ENCODE measurements at places on chromosomes 6 and 20. TPM values are rescaled to one million over a fixed set of nuclear protein-coding genes. Genes with fewer than 3 reads are reported as not detected.

The MBOAT1 gene
- total RNA-seq: 56.6 TPM

DNA sequence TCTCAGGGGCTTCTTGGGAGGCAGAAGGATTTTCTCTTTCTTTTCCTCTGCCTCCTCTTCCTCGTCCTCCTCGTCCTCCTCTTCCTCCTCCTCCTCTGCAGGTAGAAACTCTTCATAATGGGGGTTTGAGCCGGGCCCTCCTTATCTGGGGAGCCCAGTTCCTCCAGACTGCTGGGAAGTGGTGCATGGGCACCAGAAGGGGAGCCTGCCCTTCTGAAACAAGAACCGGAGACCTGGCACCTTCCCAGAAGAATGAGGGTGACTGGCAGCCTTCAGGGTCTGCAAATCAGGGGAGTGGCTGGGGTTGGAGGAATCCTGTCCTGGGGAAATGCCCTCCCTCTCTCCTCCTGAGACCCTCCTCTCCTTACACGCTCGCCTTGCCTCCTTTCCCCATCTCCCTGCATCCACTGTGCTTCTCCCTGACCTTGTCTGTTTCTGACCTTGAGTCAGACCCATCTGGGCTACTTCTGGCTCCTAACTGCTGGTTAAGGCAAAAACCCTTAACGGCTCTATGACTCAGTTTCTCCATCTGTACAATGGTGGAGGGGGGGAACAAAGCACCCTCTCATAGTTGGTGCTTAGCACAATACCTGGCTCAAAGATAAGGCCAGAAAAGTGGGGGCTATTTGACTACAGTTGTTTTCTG lies 1.7 kb downstream of the TULP1 start:
- no peaks in the 10 kb centered on the region for H3K36me3 ChIP-seq
- DNase-seq: no peak
- no peaks in the 10 kb centered on the region for H3K27me3 ChIP-seq
- no peaks in the 10 kb centered on the region for H3K4me1 ChIP-seq

DNA sequence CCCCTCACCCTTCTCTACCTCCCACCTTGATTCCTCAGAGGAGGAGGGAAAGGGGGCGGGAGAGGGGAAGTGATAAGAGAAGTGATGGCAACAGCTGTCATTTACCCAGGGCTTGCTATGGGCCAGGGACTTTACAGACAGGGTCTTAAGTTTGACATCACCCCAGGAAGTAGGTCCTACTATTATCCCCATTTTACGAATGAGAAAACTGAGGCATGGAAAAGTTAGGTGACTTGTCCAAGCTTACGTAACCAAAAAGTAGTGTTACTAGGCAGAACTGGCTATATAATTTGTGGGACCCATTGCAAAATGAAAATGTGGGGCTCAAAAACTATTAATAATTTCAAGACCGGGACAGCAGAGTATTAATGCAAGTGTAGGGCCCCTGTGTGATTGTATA lies 10.5 kb upstream of the FANCE start:
- no peak overlapping the region for H3K27ac ChIP-seq
- no peak overlapping the region for H3K4me3 ChIP-seq
- DNase-seq: no peak

The KDM1B gene
- 18.8 TPM for total RNA-seq

DNA sequence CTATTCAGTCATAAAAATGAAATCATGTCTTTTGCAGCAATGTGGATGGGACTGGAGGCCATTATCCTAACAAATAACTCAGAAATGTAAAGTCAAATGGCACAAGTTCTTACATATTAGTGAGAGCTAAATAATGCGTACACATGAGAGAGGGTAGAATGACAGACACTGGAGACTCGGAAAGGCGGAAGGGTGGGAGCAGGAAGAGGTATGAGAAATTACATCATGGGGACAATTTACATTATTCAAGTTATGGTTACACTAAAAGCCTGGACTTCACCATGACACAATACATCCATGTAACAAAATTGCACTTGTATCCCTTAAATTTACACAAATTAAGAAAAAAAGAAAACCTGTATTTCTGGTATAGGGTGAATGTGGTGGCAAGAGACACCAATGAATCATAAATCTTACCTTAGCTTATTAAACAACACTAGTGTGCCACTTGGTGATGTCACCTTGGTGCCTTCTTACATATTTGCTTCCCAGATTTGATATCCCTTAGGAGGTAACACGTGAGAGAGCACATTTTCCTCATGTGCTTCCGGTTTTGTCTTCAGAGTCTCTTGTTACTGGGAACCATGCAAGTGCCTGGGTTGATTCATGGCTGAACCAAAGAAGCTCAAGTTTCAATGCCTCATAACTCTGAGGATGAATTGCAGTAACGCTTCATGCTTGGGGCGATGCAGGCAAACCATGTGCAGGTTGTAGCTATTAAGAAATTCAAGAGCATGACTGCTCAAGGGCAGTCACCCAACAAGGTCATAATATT lies 84.6 kb downstream of the DCDC2 start:
- no peak for DNase-seq
- H3K4me1 ChIP-seq: no peaks in the 10 kb centered on the region
- no peak overlapping the region for H3K27ac ChIP-seq
- no peak overlapping the region for H3K4me3 ChIP-seq
- 0 out of 2 replicates have a peak, but pooled peaks cover 2% of the 10 kb centered on the region for H3K27me3 ChIP-seq

DNA sequence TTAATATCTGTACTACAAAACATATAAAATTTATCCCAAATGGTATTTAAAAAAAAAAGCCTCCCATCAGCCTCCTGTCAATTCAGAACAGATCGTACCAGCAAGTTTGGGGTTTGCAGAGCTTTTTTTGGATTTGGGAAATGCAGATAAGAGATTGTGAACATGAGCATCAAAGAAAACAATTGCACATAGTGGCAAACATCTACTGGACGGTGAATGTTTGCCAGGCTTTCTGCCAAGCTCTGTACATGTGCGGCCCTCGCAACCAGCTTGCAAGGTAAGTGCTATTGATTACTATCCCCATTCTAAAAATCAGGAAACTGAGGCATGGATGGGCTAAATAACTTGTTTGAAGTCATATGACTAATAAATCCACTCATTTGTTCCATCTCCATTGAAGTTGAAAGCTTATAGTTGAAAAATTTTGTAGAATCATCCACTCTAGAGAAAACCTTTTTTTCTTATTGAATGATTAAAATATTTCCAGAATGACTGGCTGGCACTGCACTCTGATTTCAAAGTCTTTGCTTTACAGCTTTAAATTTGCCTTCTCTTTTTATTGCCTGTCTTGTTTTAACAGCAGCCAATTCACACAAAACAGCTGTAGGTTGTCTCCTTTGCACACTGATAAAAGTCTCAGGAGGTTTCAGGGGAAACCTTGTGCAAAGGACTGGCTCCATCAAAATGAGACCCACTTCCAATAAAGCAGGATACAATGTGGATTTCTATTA lies 37.4 kb upstream of the SIRT5 start:
- H3K4me3 ChIP-seq: no peak overlapping the region
- no peaks in the 10 kb centered on the region for H3K36me3 ChIP-seq
- H3K27me3 ChIP-seq: no peaks in the 10 kb centered on the region
- DNase-seq: no peak
- no peak overlapping the region for H3K27ac ChIP-seq

Measured in SJSA1 (cell line).